ENCODE measurements at places on chromosomes 16 and 17.

GRCh38 chr16:28082624-28083023, 19.1 kb upstream of the GSG1L start:
- peak; percentile 66 for DNase-seq

DNA sequence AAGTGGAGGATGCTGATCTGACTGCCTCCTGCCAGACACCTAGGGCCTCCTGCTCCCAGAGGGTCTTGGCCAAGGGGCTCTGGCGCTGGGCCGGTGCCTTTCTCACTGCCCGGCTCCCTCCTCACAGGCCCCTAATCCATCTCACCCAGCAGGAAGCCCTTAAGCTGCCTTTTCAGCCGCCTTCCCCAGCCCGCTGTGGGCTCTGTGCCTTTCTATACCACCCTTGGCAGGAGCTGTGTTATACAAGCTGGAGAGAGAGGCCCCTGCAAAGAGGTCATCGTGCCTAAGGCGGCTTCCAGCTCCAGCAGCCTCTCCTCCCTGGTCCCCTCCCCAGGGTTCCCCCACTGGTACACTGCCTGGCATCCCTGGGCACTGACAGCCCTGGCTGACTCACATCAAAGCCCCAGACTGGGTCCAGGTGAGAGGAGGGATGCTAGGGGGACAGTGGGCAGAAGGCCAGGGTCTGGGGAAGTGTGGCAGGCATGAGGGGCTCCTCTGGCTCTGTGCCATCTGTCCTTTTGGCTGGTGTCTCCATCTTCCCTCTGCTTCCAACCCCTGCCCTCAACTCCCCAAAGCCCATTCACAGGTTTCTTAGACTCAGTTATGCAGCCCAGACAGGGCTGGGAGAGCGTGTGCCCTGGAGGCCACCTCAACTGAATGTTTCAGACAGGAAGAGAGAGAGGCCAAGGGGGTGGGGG, 15.3 kb upstream of the FZD2 start:
- DNase-seq: peak; percentile 70

GRCh38 chr17:33948309-33948708, 306.8 kb upstream of the CCL2 start:
- no peak for DNase-seq

DNA sequence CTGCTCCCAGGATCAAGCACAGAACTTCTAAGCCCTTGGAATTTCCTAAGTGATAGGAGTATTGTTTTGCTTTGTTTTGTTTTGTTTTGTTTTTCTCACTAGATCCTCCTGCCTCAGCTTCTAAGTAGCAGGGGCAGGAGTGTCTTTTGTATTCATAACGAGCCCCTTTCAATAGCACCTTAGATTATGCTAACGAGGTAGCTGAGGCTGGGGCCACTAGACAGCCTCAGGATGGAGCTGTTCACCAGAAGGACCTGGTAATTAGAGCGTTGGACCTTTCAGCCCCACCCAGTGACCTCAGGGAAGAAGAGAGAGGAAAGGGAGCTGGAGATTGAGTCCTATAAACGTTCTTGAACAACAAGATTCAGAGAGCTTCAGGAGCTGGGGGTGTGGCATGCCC, 43.6 kb downstream of the IKZF3 start:
- no peak for DNase-seq

DNA sequence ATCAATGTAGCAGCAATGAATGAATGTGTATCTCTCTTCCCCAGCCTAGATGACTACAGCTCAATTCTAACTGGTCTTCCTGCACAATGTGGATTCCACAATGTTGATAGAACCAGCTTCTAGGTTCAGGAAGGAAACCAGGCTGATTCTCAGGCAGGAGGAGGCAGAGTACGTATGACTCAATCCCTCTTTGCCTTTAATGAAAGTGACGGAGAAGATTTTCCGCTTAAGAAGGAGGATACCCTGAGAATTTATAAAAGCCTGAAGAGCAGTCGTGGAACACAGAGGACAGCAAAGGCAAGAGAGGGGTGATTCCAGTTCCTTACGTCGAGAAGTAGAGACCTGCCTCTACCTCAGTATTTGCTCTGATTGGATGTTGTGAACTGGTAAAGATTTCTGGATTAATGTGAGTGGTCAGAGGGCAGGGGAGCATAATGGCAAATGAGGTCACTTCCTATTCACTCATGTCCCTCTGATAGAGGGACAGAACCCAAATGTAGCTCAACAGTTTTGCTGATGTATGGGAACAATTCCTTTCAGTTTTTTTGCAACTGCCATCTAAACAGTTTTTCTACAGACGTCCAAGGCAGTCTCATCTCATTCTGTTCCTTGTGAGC, 15.0 kb upstream of the SLC16A11 start:
- no peak for DNase-seq

GRCh38 chr17:77869041-77869599, 89.4 kb upstream of the TNRC6C start:
- no peak for DNase-seq

- no peak for DNase-seq
Observed at GRCh38 chr16:59964232-59964924, 1230.3 kb upstream of the GOT2 start.

- no peak for DNase-seq
Observed at GRCh38 chr16:4892361-4893102, 44.4 kb downstream of the PPL start.

DNA sequence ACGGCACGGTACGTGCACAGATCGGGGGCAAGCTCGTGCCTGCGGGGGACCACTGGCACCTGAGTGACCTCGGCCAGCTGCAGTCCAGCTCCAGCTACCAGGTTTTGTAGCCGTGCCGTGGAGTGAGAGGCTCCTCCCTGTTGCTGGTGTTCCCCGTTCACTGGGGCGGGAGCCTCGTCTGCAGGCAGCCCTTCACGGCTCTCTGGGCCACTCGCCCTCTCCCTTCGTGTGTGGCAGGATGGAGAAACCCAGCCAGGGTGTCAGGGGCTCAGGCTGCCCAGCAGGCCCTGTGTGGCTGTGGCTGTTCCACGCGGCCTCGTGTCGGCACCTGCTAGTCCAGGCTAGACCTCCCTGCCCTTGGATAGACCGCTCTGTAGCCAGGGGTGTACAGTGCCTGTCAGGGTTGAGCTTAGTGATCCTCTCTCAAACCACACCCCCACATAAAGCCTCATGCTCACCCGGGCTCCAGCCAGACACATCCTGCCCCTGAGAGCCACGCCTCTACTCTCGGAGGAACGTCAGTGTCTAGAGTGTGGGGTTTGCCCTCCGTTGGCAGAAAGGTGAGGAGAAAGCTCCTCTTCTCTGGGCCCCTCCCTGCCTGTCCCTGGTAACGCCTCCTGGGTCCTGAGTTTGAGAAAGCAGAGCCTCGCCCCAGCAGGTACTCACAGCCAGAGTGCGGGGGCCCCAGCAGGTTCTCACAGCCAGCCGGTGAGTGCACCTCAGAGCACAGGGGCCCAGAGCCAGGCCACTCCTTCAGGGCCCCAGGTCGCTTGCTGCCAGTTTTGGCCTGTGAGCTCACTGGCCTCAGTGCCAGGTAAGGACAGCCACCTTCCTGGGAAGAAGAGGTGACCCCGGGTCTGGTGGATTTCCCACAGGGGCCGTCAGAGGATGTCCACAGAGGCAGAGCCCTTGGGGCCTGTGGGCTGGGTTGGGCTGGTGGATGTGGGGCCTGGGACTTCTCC, 27.7 kb downstream of the NME3 start:
- no peak for DNase-seq

- no peak for DNase-seq
Observed at GRCh38 chr17:28667870-28668269, 5.9 kb downstream of the SUPT6H start.

DNA sequence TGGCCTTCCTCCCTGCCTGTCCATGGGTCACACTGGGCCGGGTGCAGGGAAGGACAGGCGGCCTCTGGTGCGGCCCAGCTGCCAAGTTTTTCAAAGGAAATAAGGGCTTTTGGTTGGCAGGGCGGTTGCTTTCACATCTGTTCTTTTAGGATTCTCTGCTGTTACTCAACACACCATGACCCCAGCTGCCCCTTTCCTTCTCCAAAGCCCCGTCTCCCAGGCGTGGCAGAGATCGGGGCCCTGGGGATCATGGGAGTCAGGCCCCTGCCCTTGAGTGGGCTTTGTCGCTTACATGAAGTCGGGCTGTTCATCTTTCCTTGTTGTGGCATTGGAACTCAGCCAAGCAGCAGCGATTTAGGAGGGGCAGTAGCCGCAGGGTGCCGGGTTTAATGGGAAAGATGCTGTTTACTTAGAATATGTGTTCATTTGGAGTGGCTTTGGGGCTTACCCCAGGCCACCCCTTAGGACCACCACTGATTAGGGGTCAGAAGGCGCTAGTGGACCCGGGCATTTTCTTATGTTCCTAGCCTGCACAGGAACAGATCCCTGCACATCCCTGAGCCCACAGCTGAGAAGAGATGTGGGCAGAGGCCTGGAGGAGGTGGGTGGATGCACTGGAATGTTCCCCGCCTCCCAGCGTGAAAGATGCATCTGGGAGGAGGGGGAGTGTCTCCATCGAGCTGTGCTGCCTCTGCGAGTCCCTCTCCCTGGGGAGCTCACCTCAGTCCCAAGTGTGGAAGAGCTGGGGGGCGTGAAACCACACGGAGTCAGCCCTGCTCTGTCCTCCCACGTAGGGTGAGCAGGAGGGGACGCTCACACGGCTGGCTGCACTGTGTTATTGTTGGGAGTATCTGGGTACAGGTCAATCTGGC, 6.8 kb upstream of the ADCY7 start:
- peak; percentile 47 for DNase-seq

- no peak for DNase-seq
Observed at GRCh38 chr17:15220785-15221184, 44.3 kb downstream of the PMP22 start.

DNA sequence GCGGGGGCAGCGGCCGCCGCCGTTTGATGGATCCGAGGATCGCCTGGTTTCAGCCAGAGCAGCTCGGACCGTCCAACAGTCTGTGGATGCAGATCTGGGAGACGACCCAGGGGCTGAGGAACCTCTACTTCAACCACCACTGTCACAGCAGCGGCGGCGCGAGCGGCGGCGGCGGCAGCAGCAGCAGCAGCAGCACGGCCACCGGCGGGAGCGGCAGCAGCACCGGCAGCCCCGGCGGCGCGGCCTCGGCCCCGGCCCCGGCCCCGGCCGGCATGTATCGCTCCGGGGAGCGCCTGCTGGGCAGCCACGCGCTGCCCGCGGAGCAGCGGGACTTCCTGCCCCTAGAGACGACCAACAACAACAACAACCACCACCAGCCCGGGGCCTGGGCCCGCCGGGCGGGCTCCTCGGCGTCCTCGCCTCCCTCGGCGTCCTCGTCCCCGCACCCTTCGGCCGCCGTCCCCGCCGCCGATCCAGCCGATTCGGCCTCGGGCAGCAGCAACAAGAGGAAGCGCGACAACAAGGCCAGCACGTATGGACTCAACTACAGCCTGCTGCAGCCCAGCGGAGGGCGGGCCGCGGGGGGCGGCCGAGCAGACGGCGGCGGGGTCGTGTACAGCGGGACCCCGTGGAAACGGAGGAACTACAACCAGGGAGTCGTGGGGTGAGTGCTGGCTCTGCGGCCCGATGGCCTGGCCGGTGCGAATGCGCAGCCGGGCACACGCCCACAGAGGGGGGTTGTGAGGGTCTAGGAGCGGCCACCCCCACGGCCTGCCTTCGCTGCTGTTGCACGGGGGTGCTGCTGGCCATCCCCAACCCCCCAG, 702 bp downstream of the TENT4B start:
- peak; percentile 46 for DNase-seq

- no peak for DNase-seq
Observed at GRCh38 chr16:3095869-3096268, 3.2 kb downstream of the ZSCAN10 start.

- DNase-seq: no peak
Observed at GRCh38 chr17:18246109-18246725, 12.3 kb downstream of the FLII start.

GRCh38 chr17:47253541-47254402, at the start of gene ITGB3:
TSS of gene ITGB3 (plus strand) at chr17:47253827. CDS start at chr17:47253862, 35 bp downstream.
- peak; percentile 77 for DNase-seq

GRCh38 chr17:37339321-37339720, 36.5 kb upstream of the C17orf78 start:
- DNase-seq: no peak

GRCh38 chr17:45256114-45256966, 5.6 kb downstream of the SPATA32 start:
- no peak for DNase-seq

GRCh38 chr16:79519448-79519847, 81.1 kb downstream of the MAF start:
- DNase-seq: no peak

- no peak for DNase-seq
Observed at GRCh38 chr16:3578121-3578520, 918 bp upstream of the NLRC3 start.

DNA sequence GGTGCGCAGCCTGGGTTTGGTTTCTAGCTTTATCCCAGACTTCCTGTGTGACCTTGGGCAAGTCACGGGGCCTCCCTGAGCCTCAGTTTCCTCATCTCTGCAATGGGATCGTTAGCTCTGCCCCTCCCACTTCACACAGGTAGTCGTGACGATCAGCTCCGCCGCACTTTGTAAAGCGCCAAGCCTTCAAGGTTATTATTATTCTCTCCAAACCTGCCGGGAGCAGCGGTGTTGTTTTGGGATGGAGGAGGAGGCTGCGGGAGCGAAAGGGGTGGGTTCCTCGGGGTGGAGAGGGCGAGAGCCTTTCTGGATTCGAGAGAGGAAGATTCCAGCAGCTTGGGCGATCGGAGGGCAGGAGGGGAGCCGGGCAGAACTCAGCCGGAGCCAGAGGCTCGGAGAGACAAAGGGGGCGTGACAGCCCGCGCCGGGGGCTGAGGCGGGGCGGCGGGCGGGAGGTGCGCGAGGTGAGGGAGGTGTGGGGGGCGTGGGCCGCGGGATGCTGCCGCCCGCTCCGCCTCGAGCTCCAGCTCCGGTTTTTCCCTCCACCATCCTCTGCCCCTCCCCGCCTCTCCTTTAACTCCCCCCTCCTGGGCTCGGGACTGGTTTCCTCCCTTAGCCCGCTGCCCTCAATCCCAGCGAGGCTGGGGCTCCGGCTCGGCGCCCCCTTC, at the start of gene EFNB3:
Gene EFNB3 (plus strand): TSS at position 602 of the 668 bp plus-strand sequence. CDS start 397 bp downstream, outside the sequence.
- peak; percentile 86 for DNase-seq

DNA sequence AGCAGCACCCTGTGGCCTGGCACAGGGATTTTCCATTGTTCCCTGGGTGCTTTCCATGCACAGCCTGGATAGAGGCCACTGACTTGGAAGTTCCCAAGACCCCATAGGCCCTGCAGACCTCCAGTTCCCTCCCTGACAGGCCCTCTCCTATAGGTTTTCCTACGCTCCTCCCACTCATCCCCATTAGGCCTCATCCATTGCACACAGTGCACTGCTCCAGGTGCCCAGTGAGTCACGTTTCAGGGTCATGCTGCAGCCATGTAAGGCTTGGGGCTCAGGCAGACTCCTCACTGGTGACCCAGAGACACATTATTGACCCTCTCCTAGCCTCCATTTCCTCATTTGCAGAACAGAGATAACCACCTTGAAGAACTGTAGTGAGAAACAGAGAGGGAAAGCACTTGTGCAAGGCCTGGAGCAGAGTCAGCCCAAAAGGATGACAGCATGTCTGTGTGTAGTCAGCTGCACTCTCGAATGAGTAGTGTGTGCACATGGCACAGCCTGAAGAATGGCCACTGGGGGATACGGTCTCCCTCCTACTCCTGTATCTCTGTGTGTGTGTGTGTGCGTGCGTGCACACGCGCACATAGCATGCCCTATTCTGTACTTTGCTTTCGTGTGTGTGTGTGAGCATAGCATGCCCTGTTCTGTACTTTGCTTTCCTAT, 26.8 kb downstream of the DRC3 start:
- DNase-seq: no peak

Measured in ELF-1 (cell line).